IPS-NIHi11 (cell line): ENCODE measurements at places on chromosomes 16 and 17.

DNA sequence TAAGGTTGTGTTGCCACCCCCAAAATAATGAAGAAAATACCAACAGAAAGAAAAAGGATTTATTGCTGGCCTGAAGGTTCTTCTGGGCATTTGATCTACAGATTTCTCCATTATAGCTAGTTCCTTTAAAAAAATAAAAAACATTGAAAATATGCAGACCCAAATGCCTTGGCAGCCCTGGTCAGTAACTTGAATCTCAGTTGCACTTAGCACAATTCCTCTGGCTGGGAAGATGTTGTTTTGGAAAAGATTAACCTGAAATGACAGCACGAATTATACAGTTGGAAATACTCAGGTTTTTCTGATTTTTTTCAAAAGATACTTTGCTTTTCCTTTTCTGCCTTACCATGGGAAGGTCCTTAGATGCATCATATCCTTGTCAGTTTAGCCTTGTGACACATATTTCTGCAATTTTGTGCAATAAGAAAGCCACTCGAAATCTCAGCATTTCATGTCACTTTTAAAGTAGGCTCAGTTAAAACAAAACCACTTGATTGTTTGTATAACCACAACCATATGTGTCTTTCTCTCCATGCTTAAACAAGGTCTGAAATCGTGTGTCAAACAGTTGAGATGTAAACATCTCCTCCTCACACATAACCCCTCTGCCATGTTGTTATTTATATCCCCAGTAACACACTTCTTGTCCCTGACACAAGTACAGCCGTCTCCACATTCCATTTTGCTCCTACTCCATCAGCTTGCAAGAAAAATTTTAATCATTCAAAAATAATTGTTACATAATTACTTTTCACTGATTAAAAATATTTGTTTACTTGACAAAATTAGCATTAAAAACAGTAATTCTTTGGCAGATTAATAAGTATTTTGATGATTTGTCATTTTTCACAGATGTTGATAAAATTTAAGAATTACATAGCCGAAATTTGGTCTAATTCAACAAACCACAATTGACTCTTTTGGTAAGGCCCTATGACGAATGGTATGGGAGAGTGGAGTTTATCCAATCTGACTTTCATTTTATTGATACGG lies 61.1 kb downstream of the SIAH1 start:
- DNase-seq: no peak

DNA sequence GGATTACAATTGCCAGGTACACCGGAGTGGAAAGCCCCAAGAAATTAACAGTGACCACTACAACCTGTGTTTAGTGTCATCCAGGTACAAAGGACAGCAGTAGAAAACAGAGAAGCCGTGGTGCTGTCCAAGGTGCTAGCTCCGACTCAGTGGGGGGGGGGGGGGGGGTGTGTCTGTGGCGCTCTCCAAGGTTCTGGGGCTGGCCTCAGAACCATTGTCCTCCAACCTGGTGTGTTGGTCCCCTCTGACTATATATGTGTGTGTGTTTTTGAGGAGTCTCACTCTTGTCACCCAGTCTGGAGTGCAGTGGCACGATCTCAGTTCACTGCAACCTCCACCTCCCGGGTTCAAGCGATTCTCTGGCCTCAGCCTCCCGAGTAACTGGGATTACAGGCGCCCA lies 5.8 kb upstream of the ZNF23 start:
- DNase-seq: peak; percentile 86

GRCh38 chr16:78843978-78844377 lies 744.5 kb downstream of the WWOX start:
- DNase-seq: no peak

GRCh38 chr17:29640981-29641642 lies 18.4 kb upstream of the CORO6 start:
- DNase-seq: no peak

DNA sequence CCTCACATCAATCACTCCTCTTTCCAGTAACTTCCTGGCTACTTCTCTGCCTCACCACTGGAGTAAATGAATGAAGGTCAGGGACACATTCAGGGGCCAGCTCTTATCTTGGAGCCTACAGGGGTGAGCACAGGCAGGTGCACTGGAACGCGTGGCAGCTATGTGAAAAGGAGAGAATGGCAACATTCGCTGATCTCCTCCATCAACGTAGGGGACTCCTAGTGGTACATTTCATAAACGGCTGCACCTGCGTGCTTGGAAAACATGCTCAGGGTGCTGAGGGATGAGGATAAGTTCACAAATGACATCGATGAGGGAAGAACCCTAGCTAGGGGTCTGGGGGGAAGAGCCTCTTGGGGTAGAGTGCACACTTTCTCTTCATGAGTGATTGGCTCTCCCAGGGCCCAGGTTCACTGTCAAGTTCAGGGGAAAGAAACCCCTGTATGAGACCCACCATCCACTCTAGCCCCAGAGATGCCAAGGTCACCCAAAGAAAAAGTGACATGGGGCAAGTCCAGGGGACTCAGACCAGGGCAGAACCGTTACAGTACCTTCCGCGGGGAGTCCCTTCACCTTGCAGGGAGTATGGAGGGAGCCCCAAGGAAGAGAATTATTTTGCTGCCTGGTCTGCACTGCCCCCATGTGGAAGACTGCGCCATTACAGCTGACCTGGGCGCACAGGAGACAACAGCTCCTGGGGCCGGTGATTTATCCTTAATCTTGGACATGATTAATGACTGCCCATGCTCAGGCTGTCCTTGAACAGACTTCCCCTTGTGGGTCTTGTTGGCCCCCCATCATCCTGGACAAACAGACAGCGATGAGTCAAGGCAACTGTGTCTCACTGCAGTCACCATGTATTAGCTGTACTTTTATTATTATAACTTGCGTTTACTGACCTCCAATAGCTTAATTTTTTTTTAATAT lies 30.1 kb downstream of the VAC14 start:
- DNase-seq: peak; percentile 84

DNA sequence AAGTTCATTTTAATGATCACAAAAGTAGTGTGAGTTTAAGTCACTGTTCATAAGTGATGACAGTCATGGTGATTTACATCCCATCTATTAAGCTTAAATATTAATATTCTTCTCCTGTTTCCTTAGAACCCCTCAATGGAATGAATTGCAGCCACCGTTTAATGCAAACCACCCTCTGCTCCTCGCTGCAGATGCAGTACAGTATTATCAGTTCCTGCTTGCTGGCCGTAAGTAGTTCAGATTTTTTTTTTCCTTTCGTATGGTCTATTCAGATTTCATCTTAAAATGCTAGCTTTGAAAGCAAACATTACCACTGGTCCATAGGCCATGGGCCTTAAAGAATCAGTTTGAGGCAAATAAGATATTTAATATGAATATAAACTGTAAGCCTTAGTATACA lies 359.0 kb upstream of the TBX2 start:
- no peak for DNase-seq

DNA sequence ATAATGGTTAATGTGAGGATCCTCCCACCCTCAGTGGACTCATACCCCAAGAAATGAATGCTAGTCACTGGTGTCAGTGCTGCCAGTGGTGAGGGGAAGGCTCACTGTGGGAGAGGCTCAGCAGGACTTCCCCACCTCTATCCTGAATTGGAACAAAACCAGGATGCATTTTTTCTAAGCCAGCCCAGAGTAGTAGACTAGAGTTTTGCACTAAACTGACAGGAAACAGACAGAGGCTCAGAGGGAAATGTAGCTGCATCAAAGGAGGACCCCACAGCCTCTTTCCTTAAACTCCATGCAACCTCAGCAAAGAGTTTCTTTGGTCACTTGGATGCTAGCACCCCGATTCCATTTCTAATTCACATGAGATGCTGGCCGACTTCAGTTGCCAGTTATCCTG lies 10.7 kb upstream of the SKAP1 start:
- no peak for DNase-seq

- no peak for DNase-seq
Observed at GRCh38 chr16:67030221-67030962, 1.4 kb downstream of the CBFB start.

GRCh38 chr17:50043290-50044148 lies 12.4 kb upstream of the ITGA3 start:
- no peak for DNase-seq

- DNase-seq: no peak
Observed at GRCh38 chr16:52439171-52439701, 107.7 kb downstream of the TOX3 start.

DNA sequence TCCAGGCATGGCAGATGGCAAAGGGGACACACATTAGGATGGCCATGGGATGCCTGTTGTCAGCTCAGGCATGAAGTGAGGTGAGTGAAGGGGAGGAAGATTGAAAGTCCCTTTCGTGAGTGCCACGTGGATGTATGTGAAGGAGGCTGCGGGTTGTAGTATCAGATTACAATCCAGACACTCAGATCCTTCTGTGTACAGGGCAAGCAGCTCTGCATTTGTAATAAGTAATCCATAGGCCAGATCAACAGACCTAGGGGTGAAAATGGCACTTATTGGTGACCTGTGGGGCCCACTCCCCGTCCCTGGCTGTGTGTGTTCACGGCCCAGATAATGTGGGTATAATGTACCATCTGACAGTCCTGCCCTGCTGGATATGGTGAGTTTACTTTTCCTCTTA lies 159.5 kb downstream of the DNAH9 start:
- no peak for DNase-seq

DNA sequence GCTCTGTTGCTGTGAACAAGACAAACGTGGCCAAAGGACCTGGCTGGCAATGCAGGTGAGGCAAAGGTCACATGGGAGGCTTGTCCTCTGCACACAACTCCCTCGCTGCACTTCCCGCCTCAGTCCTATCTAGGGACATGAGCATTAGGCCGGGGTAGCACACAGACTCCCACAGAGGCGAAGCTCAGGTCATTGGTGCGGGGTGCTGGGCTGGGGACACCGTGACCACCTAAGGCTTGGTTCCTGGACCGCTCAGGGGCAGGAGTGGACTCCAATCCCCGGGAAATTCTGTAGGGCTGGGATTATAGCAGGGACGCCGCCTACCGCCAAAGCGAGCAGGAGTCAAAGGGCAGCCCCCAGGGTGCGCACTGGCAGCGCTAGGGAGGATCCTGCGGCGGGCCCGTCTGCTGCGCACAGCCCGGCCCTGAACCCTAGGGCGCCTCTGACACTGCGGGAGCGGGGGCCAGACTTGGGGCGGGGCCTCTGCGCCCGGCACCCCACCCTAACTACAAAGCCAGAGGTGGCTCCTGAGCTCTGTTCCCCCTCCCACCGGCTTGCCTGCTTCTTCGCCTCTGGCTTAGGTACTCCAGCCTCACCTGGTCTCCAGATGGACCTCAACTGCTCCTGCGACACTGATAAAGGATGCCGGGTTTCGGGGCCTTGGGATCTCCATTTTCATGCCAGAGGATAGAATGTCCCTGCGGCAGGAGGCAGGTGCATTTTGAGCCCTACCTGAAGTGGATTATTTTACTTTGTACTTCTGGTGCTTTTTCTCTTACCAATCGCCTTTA lies 3.9 kb upstream of the MT1B start:
- DNase-seq: no peak

- no peak for DNase-seq
Observed at GRCh38 chr17:11499881-11500280, 98.4 kb upstream of the DNAH9 start.

DNA sequence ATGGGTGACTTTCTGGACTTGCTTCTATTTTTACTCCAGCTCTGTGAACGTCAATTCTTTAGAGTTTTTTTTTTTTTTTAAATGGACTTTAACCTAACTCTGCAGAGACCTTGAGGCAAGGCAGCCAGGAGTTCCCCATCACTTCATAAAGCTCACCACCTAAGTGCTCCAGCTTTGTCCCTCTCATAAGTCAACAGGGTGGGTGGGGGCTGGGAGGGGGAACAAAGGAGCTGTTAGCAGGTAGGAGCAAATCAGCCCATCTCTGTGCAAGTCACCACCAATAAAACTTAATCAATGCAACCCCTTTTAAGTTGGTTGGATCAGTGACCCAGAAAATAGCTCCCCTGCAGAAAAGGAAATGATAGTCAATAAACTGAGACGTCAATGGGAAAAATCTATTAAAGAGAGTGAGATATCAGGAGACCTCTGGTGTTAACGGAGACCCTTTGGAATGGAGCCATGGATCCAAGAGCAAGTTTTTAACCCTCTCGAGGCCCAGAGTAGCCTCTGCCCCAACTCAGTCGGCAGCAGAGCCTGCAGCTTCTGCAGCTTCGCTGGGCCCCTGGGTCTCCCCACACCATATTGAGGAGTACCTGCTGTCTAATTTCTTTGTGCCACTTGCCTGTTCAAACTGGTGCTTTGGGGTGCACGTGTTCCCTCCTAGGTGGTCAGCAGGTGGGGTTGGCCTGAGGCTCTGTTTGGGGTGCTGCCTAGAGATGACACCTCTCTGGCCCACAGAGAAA lies 27.6 kb upstream of the ETV4 start:
- DNase-seq: no peak

GRCh38 chr17:5526821-5527598 lies 40.6 kb downstream of the MIS12 start:
- DNase-seq: peak; percentile 57

GRCh38 chr17:8153957-8154607 lies 1.9 kb upstream of the PER1 start:
- DNase-seq: peak; percentile 73

DNA sequence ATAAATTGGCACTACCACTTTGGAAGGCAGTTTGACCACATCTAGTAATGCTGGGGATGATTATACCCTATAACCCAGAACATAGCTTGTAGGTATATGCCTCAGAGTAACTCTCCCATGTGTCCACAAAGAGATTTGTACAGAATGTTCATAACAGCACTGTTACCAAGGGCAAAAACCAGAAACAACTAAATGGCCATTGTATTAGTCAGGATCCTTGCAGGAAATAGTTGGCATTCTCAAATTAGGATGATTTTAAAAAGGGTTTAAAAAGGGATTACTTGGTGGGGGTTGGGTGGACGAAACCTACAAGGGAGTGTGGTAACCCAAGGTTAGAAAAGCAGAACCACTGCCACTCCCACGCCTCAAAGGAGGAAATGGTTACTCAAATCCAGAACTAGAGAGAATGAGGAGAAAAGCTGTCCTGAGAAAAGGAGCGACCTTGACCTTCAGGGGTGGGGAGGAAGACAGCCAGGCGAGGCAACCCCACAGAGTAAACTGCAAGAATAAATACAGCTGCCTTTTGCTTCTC lies 2.1 kb downstream of the CPPED1 start:
- DNase-seq: no peak

GRCh38 chr16:53945996-53946395 lies 242.0 kb downstream of the FTO start:
- peak; percentile 32 for DNase-seq

DNA sequence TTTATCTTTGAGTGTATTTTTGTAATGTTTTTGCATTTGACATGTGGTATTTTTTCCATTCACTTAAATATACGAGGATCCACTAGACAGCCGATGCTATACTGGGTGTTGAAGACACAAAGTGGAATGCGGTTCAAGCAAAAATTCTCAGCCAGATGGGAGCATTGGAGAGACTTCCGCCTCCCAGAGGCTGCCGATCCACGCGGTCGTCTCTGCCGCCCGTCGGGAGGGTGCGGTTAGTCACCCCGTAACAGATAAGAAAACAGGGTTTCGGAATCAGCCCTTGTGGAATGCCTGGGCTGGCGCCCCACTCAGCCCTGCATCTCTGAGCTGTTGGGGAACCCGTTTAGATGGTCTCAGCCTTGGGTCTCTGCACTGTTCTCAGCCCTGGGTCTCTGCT lies 7.3 kb downstream of the GSE1 start:
- DNase-seq: no peak

GRCh38 chr17:64504769-64505339 lies 1.2 kb downstream of the DDX5 start:
- DNase-seq: no peak
